ENCODE measurements at places on chromosomes 2 and 18. TPM values are rescaled to one million over a fixed set of nuclear protein-coding genes. Genes with fewer than 3 reads are reported as not detected.

ERBB4 gene
- total RNA-seq: 3.5 TPM

BCL11A gene
- total RNA-seq: 3.3 TPM

EMILIN1 gene
- 183 TPM for total RNA-seq

COBLL1 gene
- 23.8 TPM for total RNA-seq

LRATD1 gene
- total RNA-seq: 12.4 TPM

VIT gene
- total RNA-seq: 16.0 TPM
